Endothelial cell of umbilical vein (primary cell): ENCODE measurements at places on chromosomes 2 and 18.
A peak's percentile ranks its signal among the peaks of the same experiment; 100 is the strongest.

DNA sequence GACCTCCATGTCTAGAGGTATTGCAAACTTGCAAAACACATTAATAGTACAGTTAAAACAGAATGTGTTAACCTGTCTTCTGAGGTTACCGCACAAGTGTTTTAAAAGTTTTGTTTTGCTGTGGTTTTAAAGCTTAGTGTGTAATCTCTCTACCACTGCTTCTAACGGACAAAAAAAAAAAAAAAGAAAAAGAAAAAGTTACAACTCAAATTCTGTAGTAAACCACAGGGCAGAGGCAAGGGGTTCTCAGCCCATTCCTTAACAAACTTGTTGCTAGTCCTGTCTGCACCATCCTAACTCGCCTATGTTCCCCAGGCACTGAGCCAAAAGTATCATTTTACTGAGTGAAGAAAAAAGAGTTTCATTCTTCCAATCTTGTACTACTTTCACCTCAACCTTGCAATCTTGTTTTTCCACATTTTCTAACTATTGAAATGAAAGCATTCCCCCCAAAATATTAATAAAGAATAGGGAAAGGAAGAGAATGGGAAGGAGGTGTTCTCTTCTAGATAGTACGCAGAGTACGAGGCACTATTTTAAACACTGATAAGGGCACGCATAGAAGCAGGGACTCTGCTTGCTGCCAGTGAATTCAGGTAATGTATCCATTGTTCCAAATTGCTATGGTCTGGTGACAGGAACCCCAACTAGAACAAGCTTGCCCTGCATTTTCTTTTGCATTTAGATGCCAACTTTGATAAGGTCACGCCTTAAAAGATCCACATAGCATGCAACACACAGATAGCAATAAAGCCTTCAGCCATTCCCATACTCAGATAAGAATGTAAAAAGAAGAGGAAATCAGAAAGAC is 47.1 kb downstream of the IKZF2 start:
- DNase-seq = no peak

GRCh38 chr2:119736021-119736420 is 23.7 kb upstream of the PTPN4 start:
- no peak for DNase-seq

DNA sequence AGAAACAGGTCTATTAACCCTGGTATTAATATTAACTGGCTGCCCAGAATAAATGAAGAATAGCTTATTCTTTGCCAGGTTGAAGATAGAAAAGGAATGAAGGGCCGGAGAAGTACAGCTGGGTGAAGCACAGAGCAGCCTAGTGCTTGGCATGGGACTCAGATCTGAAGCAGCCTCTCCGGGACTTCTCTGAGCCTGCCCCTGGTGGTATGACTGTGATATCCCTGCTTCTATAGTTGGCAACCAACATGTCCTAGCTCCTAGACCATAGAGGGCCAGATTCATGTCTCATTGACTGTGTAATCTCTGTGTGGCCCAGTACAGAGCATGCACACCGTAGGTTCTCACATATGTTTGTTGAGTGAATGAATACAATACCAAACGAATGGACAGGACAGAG is 107.8 kb downstream of the MSH2 start:
- no peak for DNase-seq

DNA sequence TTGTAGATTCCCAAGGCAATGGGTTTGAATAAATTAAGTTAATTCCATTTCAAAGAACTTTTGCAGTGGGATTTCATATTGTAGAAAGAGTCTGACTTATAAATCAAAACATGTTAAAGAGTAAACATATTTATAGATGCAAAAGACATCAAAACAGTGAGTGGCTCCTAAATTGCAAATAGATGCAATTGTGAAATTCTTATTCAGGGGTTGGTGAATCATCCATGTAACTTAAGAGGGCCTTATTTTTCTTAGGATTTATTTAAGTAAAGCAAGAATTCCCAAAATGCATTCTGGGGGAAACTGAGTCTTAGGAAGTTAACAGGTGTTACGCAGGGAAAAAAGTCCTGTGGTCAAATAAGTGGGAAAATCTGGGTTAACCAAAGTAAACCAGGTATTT is 11.3 kb downstream of the TANC1 start:
- no peak for DNase-seq

- peak; percentile 74 for DNase-seq
Observed at GRCh38 chr2:223055140-223055539, 3.1 kb downstream of the KCNE4 start.

DNA sequence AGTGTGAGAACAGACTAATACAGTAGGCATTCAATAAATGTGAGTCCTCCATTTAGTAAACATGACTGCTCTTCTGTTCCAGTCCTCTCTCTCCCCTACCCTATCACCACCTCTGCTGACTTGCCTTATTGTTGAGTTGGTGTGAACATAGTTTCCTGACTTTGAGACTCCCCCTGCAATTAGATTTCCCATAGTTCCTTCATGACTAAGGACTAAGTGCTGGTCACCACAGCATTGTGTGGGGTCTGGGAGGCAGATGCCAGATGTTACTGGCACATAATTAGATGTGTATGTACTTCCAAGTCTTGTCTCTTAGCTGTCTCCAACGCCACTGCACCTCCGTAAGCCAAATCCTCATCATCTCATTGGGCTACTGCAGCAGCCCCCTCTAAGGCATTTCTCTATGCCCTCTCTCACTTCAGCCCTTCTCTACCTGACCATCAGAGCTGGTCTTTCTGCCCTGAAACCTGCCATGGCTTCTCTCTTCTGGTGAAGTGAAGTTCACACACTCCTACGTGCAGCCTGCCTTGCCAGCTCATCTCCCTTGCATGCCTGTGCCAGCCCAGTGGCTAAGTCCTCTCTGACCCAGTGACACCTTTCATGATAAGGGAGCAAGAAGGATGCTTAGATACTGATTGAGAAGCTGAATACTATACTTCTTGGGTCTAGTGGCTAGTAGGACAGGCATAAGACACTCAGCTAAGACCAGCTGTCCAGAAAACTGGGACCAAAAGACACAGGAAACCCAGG is 81.6 kb upstream of the ALPP start:
- no peak for DNase-seq

DNA sequence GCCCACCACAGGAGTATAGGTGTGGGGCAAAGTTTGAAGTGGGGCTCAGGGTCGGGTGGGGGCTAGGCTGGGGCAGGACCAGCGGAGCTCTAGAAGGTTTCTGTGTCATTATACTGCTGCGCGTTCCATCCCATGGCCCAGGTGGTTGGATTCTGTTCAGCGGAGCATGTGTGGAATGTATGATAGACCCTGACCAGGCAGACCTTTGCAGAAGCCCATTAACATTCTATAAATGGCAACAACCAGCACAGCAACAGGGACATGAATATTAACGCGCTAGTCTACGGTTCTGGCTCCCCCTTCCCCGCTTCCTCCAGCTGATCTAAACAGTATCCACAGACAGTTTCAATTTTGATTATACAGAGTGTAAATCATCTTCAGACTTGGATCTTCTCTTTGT is 4.1 kb upstream of the PRKCE start:
- DNase-seq = no peak

- peak; percentile 14 for DNase-seq
Observed at GRCh38 chr2:29920130-29920577, 1.2 kb downstream of the ALK start.

DNA sequence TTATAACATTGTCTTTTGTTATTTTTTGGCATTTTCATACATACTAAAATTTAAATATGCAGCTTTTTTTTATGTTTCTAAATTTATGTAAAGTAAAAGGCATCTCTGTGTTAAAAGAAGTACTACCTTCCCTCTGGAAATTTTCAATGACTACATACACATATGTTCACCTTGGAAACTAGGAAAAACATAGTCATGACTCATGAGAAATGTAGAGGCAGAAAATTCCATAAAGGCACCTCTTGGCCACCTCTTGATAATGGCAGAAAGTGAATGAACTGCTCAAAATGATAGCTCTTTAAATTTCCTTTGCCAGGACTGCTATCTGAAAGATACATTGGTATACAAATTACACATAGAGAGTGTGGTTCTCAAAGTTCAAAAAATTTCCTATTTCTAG is 889.1 kb upstream of the ZEB2 start:
- DNase-seq = no peak

GRCh38 chr2:179917272-179917671 is 55.9 kb upstream of the ZNF385B start:
- no peak for DNase-seq

DNA sequence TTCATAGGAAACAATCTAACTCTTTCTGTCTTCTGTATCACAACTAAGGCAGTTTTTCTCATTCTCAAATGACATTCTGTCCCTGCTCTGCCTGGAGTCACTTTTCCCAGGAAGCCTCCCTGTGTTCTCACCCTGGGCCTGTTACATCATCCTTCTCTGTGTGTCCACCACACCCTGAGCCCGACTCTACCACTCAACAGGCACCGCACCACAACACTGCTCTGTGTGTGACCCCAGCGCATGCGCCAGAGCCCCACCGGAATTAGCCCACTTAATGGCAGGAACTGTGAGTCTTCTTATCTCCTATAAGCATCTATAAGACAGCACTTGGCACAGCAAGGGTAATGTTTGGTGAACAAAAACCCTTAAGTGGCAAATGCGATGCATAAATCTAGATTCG is 32.3 kb downstream of the TGFBRAP1 start:
- peak; percentile 13 for DNase-seq

GRCh38 chr2:37648331-37649011 is 23.0 kb downstream of the CDC42EP3 start:
- DNase-seq = peak; percentile 80

DNA sequence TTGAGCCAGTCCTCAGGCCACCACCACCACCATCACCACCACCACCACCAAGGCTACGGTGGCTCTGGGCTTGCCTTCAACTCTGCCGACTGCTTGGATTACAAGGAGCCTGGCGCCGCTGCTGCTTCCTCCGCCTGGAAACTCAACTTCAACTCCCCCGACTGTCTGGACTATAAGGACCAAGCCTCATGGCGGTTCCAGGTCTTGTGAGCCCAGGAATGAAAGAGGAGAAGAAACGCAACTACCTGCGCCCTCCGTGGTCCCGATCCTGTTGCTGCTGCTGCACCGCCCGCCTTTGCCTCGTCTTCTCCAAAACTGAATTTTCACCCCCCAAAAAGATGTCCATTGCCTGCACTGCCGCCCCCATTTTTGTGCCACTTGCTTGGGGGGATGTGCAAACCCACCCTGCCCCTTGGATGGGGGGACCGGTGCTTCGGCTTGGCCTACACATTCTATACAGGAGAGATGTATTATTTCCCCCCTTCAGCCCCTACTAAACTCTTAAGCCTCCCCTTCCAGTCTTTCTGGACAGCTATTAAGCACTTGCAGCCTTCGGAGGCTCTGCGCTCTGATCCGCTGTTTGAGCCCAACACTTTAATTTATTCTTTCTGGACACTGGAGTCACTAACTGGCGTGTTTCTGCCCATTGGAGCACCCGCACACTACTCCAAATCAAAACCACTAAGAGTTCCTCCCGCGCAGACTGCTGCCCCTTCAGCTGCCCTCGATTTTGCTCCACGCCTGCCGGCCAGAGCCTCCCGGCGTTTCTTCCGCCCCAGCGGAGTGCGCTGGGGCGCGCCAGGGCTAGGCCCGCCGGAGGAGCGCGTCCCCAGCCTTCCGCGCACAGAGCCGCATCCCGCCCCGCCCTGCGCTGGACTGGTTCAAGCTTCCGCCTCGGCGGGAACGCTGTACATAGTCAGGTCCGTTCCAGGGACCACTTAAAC is 5.7 kb downstream of the OTX1 start:
- DNase-seq = no peak

GRCh38 chr2:31933066-31933465 is 77.7 kb downstream of the MEMO1 start:
- DNase-seq = no peak

GRCh38 chr2:97763176-97763845 is 49.9 kb downstream of the ZAP70 start:
- DNase-seq = no peak

- DNase-seq = peak; percentile 61
Observed at GRCh38 chr2:133568172-133568571, at the start of gene NCKAP5. TSS of gene NCKAP5 (minus strand) at chr2:133568463. CDS start at chr2:133517526, 50,937 bp downstream.

GRCh38 chr2:26506279-26506678 is 28.4 kb upstream of the OTOF start:
- peak; percentile 23 for DNase-seq

DNA sequence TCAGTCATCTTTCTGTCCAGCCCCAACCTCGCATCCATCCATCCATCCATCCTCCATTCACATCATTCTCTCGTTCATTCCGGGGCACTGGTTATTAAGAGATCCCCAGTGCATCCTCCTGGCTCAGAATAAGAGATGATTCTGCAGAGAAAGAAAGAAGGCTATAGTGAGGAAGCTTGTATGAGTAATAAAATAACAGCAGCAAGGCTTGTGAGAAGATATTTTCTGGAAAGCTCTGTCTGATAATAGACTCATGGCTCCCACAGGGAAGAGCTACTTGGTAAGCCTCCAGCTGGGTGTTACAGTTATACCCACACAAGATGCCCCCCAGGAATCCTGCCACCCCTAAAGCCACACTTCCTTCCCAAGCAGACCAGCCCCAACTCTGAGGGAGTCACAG is 143.2 kb downstream of the MTCL1 start:
- DNase-seq = no peak

DNA sequence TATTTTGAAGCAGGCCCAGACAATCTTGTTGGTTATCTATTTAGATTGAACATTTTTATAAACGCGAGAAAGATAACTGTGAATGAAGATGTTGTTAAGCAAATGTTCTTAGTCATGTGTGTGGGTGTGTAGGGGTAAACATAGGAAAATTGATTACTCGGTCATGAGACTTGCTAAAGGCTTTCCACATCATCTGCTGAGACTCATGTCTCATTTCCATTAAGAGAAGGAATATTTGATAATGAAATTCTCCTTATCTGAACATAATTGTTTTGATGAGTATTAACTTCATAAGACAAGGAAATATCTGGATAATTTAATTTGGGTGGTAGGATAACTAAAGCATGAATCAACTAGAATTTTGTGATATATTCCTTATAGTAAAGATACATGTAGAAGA is 19.7 kb downstream of the CCDC102B start:
- no peak for DNase-seq

DNA sequence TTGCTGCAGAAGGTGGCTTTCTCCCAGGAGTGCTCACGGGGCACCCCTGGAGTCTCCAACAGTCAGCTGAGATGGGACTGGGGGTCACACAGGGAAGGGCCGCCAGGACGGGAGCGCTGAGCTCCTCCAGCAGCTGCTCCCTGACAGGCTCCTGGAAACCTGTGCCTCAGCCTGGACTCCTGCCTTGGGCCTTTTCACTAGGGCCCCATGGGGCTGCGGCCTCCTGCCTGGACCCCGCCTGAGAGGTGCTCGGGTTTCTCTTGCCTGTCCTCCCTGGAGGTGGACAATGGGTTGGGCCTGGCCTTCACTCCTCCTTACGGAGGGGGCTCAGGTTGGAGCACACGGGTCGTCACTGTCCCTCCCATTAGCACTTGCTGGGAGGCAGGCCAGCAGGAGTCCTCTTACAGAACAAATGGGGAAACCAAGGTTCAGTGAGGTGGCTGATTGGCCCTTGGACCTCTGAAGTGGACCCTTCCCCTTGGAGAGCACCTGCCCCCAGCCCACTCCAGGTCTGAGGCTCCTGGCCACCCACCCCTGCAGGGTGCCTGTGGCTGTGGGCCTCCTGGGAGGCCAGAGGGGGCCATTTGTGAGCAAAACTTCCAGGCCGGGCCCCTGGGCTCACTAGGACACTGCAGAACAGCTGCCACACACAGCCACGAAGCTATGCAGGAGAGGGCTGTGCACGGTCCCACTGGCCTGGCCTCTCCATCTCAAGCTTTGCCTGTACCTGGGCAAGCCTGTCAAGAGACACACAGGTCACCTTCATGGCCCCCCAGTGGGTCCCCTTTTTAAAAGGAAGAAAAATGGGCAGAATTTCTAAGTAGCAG is 57.1 kb upstream of the ODC1 start:
- DNase-seq = no peak

GRCh38 chr2:82158150-82158549 is 1853.6 kb upstream of the LRRTM1 start:
- no peak for DNase-seq

GRCh38 chr2:12052796-12053195 is 306.4 kb downstream of the LPIN1 start:
- no peak for DNase-seq
